ENCODE measurements at places on chromosomes 4 and X. TPM values are rescaled to one million over a fixed set of nuclear protein-coding genes. Genes with fewer than 3 reads are reported as not detected.

Gene SAGE1
- total RNA-seq = not detected

Gene F11
- total RNA-seq = not detected

Gene CT45A5
- total RNA-seq = not detected

Gene RBM41
- 12.2 TPM for total RNA-seq

Gene HELT
- total RNA-seq = not detected

Gene USP53
- 11.4 TPM for total RNA-seq

Gene TMPRSS11D
- total RNA-seq = not detected

Gene SPANXB1
- total RNA-seq = not detected

Gene CITED1
- total RNA-seq = 0.25 TPM

Gene BTC
- total RNA-seq = not detected

Gene TRO
- 4.8 TPM for total RNA-seq

Gene SSX2
- total RNA-seq = not detected

Gene SEL1L3
- 31.9 TPM for total RNA-seq

Gene NBDY
- total RNA-seq = 53.3 TPM

Gene RFC1
- total RNA-seq = 216 TPM

Gene SLC4A4
- total RNA-seq = 0.16 TPM

Gene ZDHHC15
- 0.21 TPM for total RNA-seq

Gene PITX2
- not detected for total RNA-seq

Gene TBX22
- not detected for total RNA-seq

All from activated CD4-positive, alpha-beta T cell treated with anti-CD3 and anti-CD28 coated beads for 36 hours (primary cell).